CD4-positive, alpha-beta T cell treated with Interleukin-6 for 4 hours (primary cell): ENCODE measurements at places on chromosomes 6 and 20.
A peak's percentile ranks its signal among the peaks of the same experiment; 100 is the strongest.

GRCh38 chr6:25931411-25931709 lies 869 bp upstream of the SLC17A2 start:
- no peak for DNase-seq

DNA sequence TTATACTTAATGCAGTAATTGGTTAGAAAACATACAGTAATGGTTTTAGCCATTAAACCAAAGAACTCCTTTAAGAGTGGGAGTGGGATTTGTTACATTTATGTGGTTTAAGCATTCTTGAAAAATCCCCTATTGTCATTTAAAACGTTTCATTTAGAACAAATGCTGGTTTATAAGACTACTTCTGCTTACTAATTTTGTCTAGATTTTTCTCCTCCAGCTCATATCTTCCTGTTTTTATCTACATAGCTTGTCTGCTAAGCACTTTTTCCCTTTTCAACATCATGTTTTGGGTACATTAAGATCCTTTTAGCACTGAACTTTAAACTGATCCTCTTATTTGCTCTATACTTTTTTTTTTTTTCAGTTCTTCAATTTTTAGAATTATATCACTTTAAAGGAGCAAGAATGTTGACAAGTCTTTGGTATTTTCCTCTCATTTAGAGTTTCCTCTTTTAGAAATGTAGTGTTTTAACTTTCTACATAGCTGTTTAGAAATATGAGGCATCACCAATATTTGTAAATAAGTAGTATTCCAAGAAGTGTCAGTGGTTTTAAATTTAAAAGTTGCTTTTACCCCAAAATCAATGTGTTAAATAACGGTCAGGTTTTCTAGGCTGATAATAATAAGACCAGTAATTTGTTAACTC lies 80.9 kb downstream of the SESN1 start:
- DNase-seq, result no peak

- DNase-seq, result no peak
Measured at GRCh38 chr6:113558966-113559365, 298.2 kb upstream of the MARCKS start.

- no peak for DNase-seq
Measured at GRCh38 chr6:158627168-158627939, 17.2 kb downstream of the DYNLT1 start.

- DNase-seq, result peak; percentile 65
Measured at GRCh38 chr6:75602246-75603105, 796 bp downstream of the SENP6 start.

DNA sequence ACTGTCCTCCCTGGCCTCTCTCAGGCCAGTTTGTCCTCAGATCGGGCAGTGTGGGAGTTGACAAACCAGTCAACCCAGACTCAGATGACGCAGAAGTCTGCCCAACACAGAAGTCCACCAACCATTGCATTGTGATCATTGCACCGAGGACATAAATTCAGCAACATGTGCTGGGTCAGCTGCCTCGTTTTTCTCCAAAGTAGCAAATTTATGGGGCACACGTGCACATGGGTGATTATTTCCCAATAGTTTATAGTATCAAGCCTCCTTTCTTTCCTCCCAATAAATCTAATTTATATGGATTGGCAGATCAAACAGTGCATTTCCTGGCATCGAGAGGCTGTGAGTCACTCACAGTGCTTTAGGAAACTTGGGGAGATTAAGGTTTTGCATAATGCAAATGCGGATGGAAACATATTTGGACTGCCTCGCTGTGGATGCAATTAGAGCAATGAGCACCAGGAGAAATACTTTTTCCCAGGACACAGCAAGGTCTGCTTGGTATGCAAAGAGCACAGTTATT lies 413.7 kb upstream of the SULF2 start:
- DNase-seq, result no peak

- no peak for DNase-seq
Measured at GRCh38 chr6:33712914-33713313, 1.4 kb upstream of the UQCC2 start.

GRCh38 chr6:116475141-116475540 lies 14.0 kb downstream of the CALHM6 start:
- DNase-seq, result no peak

DNA sequence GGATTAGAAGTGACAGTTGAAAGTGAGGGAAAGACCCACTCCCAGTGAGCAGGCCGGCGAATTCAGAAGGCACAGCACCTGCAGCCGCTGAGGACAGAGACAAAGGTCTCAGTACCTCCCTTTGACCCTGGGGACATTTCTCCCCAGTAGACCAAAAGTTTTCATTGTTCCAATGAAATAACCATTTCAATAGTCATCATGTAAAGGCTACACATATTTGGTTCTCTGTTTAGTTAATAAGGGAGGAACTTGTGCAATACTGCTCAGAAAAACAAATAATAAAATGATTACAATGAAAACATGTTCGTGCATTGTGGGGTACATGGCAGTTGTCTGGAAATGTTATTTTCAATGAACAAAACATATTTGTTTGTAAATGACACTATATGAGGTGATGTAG lies 52.5 kb downstream of the EDN1 start:
- no peak for DNase-seq

GRCh38 chr20:20677186-20677585 lies 35.3 kb downstream of the RALGAPA2 start:
- no peak for DNase-seq

DNA sequence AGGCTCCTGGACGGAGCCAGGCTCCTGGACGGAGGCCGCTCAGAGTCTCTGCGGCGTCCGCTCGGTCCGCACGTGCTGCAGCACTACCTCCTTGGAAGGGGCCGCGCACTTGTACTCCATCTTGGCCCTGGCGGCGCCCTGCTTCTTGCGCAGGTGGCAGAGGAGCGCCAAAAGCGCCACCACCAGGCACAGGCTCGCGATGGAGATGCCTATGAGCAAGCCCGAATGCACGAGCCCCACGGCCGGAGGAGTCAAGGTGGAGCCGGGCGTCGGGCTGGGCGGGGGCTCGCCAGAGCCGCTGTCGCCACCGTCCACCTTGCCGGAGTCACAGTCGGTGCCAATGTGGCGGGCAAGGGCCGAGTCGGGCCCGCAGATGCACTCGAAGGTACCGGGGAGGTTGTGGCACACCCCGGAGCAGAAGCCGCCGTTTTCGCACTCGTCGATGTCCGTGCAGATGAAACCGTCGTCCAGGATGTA lies 1.7 kb downstream of the THBD start:
- no peak for DNase-seq

GRCh38 chr6:74741646-74742045 lies 464.2 kb downstream of the COL12A1 start:
- DNase-seq, result no peak

DNA sequence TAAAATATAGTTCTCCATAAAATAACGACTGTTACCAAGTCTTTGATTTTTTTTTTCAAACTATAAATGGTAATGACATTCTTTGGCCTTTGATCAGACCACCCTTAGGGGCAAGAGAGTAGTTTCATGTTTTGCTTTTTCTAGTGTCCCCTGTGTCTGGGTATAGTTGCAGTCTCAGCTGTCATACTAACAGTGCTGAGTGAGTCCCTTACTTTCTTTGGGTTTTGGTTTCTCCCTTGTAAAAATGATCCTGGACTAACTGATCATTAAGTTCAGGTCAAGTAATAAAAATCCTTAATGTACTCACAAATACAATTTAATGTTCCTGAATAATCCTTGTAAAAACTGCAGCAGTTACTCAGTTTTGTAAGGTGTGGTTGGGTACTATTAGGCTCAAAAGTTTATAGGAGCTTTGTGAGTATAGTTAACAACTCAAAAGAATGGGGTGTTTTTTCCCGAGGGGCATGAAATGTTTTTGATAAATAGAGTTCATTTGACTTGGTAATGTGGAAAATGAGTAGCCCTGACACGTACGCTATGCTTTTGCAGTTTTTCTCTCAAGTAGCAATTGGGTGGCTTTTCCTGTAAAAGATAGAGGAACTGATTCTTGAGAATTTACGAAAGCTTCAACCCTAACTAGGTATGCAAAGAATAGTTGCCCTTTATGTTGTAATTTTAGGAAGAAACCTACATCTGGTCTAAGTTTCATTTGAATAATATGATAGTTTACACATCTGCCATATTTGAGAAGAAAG lies 6.2 kb downstream of the PTPN1 start:
- DNase-seq, result no peak

DNA sequence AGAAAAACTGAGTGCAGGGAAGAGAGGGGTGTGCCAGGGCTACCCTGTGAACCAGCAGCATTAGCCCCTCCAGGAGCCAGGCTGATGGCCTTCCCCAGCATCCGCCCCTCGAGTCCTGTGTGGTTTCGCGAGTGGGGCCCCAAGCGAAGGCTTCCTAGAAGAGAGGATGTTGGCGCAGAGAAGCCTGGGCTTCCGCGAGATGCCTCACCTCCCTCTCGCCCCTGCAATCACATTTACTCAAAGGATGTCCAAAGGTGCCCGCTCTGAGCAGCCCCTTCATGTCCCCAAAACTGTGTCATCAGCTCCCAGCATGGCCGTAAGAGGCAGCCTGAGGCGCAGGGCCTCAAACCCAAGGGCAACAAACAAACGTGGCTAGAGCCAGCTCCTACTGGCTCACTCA lies 111.7 kb downstream of the PREX1 start:
- peak; percentile 64 for DNase-seq

DNA sequence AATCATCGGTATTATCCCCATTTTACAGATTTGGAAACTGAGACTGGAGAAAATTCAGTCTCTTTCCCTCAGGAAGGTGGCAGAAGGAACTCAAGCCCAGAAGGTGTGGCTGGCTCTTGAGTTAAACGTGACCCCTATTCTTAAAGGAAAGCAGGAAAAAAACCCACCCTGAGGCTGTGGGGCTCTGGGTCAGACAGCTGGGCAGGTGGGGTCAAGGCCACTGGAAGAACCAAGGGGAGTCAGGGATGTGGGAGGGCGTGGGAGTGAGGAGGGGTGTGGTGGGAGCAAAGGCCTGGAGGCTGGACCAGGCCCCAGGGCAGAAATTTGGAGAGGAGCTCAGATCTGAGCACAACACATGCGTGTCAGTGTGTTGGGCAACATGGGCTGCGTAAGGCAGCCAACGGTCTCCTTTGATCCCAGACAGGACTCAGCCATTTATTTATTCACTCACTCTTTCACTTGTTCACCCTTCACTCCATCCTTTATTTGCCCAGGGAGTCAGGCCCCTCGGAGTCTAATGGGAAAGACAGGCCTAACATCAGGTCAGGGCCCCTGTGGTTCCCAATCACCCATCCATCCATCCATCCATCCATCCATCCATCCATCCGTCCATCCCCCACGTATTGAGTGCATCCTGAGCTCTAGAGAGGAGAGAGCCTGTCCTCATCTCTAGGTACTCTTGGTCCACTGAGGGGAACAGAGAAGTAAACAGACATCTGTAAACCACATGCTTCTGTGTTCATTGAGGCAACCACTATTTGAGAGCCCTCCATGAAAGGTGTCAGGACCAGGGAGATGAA lies 165.0 kb downstream of the VEGFA start:
- no peak for DNase-seq

DNA sequence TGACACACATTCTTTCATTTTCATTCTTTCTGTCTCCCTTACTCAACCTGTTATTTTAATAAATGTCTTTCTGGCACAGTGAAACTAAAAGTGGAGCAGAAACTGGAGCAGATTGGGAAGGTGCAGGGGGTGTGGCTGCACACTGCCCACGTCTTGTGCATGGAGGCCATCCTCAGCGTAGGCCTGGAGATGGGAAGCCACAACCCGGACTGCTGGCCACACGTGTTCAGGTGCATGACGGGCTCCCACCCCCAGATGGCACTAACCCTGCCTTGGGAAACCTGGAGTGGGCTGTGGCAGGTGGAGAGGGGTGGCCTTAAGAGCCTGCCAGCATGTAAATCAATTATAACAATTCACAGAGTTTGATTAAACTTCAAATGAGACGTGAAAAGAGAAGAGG lies 71.4 kb upstream of the PBOV1 start:
- DNase-seq, result peak; percentile 23

DNA sequence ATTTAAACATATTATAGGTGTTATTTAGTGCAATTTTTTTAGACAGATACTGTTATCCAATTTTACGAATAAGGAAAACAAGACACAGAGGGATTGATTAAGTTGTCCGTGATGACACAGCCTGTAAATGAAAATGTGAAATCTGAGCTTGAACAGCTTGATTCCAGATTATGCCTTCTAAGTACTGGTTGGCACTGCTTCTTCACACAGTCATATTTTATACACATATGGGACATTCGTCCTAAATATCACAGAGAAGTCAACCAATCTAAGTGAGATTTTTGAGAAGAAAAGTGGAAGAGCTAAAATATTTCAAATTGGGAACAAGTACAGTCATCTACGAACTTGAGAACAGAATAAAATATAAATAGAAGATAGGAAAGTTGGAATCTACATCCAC lies 756.3 kb downstream of the BCKDHB start:
- no peak for DNase-seq

DNA sequence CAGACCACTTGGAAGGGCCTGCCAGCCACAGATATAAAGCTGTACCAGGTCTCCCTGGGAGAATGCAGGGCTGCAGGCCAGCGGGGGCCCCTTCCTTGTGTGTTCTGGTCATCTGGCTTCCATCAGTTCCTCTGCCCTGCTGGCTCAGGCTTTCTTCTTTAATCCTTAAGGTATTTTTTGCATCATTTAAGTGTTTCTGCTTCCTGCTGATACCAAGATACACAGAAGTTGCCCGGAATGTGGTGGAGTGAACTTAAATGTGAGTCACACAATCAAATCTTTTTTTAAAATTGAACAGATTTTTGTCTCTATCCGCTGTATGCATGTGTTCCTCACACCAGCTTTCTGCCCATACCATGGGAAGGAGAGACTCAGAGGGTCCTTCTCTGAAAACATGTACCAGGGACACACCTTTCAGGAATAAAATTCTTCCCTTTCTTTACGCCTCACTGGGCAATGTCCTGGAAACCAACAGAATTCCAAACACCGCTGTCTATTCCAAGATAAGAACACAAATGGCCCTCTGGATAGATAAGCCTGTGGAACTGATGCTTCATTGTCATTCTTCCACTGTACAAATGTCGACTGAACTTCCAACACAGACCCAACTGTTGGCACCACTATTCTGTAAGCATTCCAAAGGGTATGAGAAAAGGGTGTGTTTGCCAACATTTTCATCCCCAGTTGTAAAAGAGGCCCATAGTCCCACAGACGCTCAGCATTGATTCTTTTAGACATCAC lies 206.2 kb upstream of the MYLIP start:
- no peak for DNase-seq

GRCh38 chr6:89596056-89596455 lies 42.5 kb downstream of the LYRM2 start:
- no peak for DNase-seq

- no peak for DNase-seq
Measured at GRCh38 chr6:46760925-46761324, 14.2 kb downstream of the ANKRD66 start.

DNA sequence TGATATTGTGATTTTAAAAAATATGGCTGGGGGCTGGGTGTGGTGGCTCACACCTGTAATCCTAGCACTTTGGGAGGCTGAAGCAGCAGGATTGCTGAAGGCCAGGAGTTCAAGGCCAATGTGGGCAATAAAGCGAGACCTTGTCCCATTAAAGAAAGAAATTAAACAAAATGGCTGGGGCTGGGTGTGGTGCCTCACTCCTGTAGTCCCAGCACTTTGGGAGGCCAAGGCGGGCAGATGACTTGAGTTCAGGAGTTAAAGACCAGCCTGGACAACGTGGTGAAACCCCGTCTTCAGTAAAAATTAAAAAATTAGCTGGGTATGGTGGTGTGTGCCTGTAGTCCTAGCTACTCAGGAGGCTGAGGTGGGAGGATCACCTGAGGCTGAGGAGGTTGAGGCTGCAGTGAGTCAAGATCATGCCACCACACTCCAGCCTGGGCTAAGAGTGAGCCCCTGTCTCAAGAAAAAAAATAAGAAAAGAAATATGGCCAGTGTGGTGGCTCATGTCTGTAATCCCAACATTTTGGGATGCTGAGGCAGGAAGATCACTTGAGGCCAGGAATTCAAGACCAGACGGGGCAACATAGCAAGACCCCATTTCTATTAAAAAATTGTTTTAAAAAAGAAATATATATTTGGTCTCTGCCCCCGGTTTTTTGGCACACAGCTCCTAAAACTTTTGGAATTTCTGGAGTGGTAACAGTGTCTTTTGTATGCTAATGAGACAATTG lies 39.8 kb downstream of the SLC17A5 start:
- no peak for DNase-seq
